ENCODE measurements at places on chromosomes 3 and 15.

DNA sequence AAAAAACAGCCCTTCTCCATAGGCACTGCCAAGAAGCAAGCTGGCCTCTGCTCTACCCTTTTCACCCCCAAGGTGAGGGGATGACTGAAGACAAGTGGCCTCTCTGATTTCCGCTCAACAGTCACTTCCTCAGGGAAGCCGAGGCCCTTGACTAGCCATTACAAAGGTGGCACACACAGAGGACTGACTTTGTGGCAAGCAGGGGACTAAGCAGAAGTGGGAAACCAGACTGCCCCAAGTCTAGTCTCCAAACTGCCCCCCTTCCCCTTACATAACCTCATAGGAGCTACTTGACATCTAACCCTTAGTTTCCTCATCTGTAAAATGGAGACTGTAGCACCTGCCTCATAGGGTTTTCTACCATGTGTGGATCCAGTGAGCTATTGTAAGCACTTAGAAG is 118.9 kb downstream of the FOXP1 start:
- DNase-seq = no peak

DNA sequence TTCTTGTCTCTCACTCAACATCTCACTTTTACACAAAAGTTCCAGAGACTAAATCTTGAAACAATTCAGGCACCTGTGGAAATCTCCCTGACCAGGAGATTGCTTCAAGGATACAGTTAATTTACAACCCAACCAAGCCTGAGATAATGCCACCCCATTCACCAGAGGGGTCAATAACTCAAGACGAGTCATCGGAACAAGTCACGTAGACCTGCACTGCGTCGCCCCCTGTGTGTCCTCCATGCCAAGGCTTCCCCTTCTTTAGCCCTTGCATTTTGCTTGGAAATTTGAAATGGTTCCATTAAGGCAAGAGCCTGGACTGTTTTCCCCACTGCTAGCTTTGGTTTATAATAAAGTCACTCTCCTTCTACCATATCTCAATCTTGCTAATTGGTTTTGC is 129.0 kb upstream of the NEO1 start:
- no peak for DNase-seq

GRCh38 chr3:37348736-37349396 is 174.5 kb upstream of the LRRFIP2 start:
- DNase-seq = no peak

DNA sequence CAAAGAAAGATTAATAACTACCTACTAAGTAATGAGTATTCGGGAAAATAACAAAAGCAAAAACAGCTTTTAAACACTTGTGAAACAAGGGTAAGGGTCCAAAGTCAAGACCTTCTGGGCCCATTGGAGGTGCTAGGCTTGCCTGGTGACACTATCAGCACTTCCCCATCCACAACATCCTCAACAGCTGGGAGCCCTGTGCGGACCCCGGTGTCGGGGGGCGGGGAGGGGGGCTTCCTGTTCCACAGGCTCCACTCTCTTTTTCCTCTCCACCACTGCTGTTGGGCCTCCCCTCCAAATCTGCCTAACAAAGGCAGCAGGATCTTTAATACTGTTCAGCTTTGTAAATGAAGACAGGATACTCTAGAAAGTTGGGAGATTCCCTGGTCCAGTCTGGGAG is 21.6 kb downstream of the NGRN start:
- DNase-seq = no peak

GRCh38 chr3:53938645-53939044 is 47.0 kb upstream of the SELENOK start:
- peak; percentile 7 for DNase-seq

- no peak for DNase-seq
Observed at GRCh38 chr3:32972482-32973146, 21.2 kb downstream of the CCR4 start.
